ENCODE measurements at places on chromosomes 4 and X.
A peak's percentile ranks its signal among the peaks of the same experiment; 100 is the strongest.

DNA sequence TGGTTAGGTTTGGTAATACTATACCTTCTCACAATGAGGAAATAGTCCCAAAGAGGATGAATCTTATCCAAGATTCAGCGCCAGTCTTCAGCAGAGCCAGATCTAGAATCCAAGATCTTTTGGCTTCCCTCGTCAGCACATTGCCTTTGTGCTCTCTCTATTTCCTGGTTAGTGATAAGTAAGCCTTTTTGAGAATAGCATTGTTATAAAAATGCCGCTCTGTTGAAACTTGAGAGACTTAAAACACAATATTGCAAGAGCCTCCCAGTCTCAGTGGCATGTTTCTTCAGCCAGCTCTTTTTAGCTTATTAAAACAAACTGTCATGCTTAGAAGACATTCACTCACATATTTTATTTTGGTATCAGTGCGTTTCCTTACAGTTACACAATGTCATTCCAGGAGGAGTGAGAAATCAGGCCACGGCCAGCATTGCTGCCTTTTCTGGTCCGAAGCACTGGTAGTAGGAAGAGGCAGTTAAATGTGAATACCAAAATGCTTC, 141.4 kb downstream of the KLHL8 start:
- DNase-seq = no peak

DNA sequence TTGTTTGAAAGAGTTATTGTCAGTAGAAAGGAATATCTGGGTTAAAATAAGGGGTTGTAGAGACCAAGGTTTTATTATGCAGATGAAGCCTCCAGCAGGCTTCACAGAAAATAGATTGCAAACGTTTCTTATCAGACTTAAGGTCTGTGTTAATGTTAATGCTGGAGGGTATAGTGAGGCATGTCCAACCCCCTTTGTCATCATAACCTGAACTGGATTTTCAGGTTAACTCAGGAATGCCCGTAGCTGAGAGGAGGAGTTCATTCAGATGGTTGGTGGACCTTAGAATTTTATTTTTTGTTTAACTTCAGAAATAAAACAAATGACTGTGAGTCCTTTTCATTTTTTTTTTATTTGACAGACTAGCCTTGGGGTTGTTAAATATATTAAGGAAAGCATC, 354.1 kb downstream of the GPM6A start:
- DNase-seq = no peak

DNA sequence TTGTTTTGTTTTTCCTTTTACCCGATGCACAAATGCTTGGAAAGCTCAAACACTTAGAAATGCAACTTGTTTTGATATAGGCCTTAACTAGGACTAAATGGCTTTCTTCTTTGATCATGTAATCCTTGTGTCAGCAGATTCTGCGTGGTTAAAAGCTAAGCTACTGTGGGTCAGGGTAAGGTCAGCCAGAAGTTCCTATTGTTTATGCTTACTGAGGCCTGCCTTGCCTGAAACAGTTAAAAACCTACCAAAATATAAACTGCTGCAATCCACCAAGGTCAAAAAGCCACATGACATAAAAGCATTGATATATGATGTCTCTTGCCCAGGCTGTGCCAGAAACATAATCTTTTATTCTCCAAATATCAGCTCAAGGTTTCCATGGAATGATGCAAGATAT, 223.4 kb downstream of the FAM47B start:
- no peak for DNase-seq

GRCh38 chrX:55011294-55011693, 11.1 kb downstream of the APEX2 start:
- no peak for DNase-seq

- DNase-seq = no peak
Observed at GRCh38 chr4:109912706-109913595, at the start of gene EGF. Gene EGF, plus strand, starts transcription at chr4:109912883. Its CDS starts 453 bp downstream, at chr4:109913336.

GRCh38 chrX:68503836-68504636, 5.2 kb downstream of the YIPF6 start:
- peak; percentile 46 for DNase-seq

GRCh38 chrX:26253526-26253925, 37.6 kb downstream of the MAGEB5 start:
- DNase-seq = no peak

DNA sequence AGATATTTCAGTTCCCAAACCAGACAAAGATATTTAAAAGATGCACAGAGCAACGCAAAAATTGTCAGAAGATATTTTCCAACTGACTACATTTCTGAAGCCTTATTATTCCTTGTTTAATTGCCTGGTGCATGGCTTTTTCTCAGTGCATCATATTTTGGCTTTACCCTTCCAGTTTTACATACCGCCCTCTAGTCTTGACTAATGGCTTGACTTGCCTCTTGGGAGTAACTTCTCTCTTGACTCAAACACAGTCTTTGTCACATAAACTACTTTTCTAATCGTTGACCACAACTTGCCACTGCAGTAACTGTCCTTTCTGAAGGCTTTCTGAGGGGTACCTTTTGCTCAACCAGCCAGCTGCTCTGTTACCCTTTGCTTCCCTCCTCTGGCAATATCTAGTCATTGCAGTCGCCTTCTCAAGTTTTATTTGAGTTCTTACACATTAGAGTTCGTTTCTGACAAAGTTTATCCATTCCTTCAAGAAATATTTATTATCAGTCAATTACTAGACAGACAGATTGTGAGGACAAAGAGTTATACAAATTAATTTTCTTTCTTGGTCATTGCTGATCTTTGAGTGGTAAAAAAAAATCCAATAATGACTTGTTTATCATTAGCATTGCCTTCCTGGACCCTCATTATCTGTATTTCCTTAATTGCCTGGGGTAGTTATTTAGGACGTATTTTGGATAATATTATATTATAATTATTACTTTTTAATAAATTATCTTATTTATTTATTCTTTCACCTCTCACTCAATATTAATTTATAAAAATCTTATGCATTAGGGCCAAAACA, 506.9 kb upstream of the PCDH10 start:
- no peak for DNase-seq

GRCh38 chrX:29044423-29045184, 457.4 kb downstream of the IL1RAPL1 start:
- DNase-seq = no peak

DNA sequence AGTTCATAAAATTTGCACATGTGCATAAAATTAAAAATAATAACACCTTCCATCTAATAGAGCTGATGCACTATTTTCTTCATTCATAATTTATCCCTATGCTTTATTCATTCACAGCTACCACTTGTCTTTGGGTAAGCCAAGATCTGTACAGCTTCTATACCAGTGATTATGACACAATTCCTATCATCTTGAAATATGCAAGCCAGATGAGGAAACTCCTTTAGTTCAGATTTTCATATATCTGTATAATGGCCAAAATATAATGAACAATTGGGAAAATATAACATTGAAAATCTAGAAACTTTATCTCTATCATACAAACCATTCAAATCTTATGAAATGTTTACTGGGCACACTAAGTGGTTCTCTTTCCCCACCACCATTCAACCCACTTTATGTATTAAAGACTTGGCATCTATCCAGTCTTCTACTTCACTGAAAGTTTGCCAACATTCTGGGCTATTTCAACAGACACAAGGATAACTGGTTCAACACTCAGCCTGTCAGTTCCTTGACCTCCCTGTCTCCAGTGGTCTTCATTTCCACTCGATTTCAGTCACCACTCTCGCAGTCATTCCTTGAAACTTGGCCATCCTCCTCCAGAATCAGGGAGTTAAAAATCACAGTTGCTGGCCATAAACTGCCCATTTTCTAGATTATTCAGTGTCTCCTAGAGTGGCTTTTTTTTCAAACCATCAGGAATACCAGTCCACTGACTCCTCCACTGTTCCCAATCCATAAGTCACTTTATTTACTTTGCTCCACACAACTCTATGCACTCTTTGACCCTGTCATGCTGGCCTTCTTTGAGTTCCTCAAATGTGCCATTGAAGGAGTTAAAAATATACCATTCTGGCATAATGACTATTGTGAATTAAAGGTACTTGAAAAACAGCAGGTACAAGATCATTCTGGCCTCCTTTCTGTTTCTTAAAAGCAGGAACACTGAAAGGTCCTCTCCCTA, 85.5 kb downstream of the CAMK2D start:
- no peak for DNase-seq

GRCh38 chr4:41622787-41623186, 84.8 kb downstream of the LIMCH1 start:
- DNase-seq = no peak

DNA sequence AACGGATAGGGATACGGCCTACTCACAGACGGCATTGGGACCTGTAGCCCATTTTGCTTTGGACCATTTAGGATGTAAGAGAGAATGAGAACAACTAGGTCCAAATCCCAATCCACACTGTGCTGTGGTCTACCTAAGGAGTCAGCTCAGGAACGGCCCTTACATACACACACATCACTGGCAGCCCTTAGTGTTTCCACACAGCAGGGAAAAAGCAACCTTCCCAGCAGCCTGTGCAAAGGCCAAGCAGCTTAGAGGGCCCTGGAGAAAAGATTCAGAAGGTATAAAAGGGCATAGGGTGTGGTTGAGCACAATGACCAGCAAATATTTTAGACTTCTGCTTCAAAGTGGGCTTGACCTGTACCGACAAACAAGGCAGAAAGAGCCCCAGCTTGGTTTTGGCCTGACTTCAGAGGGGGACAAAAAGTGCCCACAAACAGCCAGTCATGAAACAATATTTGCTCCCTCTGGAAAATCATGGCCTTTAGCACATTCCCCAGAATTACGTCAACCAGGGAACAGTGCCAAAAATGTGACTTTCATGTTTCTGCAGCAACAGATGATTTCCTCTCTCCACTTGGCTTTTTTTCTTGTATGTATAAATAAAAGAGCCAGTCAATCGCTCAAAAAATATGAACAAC, 359.5 kb upstream of the FGF16 start:
- no peak for DNase-seq

DNA sequence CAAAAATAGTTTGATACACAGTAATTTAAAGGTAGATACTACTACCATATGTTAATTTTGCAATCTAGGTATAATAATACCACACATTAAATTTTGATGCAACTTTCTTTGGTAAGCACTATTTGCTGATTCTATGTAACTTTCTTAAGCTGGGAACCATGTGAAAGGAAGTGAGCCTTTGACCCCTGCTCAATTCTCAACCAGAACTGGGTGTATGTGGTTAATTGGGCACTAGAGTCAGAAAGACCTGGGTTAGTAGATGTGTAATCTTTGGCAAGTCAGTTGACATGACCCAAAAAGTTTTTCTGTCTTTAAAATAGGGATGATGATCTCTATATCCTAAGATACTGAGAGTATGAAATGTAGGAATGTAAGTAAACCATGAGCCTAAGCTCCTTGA, 22.4 kb downstream of the TLR2 start:
- no peak for DNase-seq

- no peak for DNase-seq
Observed at GRCh38 chrX:13898083-13898482, 81.2 kb upstream of the GPM6B start.

GRCh38 chrX:102846544-102847236, 90.4 kb upstream of the RAB40AL start:
- no peak for DNase-seq

GRCh38 chr4:182400790-182401189, 157.6 kb downstream of the TENM3 start:
- no peak for DNase-seq

GRCh38 chrX:15864023-15864422, 9.4 kb upstream of the AP1S2 start:
- no peak for DNase-seq

GRCh38 chrX:153772316-153773217, 8.3 kb upstream of the SRPK3 start:
- DNase-seq = no peak

- DNase-seq = no peak
Observed at GRCh38 chr4:76072760-76073159, 1.7 kb upstream of the ART3 start.

DNA sequence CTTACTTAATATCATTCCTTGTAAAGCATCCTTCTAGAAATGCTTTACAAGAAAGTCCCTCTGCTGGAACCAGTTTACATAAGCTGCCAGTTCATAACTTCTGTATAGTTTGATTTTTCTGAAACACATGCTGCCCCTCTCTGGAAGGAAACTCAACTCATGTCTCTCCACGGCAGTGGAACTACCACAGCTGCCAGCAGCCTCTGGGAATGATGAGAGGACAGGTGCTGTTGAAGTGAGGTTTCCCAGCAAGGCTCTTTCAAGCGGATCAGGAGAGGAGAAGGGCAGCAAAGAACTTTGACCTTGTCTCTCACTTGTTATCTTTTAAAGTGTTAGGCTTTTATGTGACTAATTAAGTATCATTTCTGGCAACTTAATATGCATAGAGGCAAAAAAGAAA, 7.3 kb downstream of the GRPR start:
- DNase-seq = no peak

GRCh38 chrX:7055386-7056137, 92.0 kb upstream of the STS start:
- no peak for DNase-seq

DNA sequence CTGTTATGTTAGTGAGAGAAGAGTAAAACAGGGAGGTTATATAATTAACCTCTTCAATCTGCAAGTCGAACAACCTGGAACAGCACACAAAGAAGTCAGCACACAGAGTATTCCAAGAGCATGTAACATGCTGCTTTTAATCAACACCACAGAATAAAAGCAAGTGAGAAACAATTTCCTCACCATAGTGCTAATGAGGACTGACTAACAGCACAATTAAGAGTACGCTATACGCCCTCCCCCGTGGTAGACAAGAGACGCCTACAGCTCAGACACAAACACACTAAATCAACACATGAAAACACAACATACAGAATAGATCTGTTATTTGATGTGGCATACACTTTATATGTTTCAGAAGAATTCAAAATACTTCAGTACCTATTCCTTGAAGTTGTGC, 103.0 kb downstream of the PPP3CA start:
- DNase-seq = no peak

- no peak for DNase-seq
Observed at GRCh38 chrX:45956191-45956870, 588.9 kb downstream of the ZNF674 start.

- no peak for DNase-seq
Observed at GRCh38 chr4:145388043-145388442, 93.6 kb upstream of the SMAD1 start.

GRCh38 chrX:71953391-71953790, 42.7 kb downstream of the NHSL2 start:
- no peak for DNase-seq

DNA sequence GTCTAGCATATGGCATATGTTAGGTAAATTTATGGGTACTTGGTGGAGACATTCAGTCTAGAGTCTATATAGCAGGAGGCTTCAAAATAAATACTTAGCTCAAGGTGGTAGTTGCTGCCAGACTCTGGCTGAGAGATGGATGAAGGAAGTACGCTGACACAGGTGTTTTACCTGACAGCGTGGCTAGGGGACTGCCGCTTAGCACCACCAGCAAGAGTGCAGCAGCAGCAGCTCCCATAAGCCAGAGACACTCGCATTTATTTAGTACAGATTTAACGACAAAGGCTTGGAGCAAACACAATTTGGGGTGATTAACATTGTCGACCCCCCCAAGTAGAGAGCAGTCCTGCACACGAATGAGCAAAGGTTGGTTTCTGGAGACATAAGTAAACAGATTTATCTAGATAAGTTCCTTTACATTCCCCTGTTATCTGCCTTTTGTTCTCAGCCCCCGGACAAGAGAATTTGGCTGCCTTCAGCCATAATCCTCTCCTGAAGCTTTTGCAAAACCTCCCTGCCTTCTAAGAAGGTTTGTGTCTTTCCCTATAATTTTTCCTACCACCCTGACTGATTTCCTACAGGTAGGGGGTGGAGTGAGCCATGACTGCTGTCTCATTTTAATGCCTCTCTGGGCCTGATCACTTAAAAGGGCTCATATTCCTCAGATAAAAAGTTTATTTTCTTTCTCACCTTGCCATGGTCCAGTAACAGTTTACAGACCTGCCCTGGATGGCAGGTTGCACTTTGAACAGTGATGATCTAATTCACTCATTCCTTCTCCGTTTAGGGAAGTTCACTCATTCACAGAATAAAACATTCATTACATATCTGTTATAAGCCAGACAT, 64.6 kb downstream of the RHOH start:
- DNase-seq = no peak

All from CD4-positive, alpha-beta T cell treated with Interleukin-15 for 4 hours (primary cell).